Activated CD4-positive, CD25-positive, alpha-beta regulatory T cell (primary cell): ENCODE measurements at places on chromosomes 5 and 9.

DNA sequence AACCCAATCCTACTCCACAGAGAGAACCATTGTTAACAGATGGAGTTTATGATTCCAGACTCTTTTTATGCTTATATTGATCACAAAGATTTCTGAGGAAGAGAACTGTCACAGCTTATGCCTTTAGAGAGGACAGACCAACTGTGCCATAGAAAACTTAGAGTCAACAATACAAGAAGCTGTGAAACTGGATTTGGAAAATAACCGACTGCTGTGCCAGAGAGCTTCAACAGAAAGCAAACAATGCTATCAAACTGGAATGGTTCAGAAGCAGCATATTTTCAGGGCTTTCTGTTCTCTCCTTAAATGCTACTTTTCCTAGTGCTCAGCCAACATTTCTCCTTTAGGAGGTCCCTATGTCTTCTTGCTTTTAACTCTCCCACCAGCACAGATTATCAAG lies 5.0 kb downstream of the DCTN4 start:
- DNase-seq = no peak

- DNase-seq = no peak
These were observed 5.1 kb upstream of the POU5F2 start for GRCh38 chr5:93746406-93747056.

DNA sequence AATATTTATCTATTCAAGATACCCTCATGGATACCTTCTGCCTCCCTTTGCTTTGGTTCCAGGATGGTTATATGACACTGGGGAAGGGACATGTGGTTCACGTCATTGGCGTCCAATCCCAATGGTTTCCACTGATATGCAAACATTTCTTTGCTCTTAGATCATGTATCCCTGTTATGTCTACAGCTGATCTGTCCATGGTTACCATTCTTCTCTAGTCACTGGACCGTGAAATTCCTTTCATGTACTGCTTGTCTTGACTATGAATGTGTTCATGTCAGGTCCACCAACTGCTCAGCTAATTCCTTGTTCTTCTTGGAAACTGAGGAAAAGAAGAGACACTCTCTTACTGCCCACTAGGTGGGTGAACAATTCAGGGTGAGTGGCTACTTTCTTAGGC lies 391.1 kb upstream of the ZNF608 start:
- DNase-seq = no peak

GRCh38 chr9:98375138-98375726 lies 119.8 kb upstream of the TBC1D2 start:
- no peak for DNase-seq

- DNase-seq = no peak
These were observed 17.6 kb upstream of the MUSK start for GRCh38 chr9:110650991-110651411.
